Vagina (tissue), 2 donors: ENCODE measurements at places on chromosomes 11 and 22. TPM values are rescaled to one million over a fixed set of nuclear protein-coding genes. Genes with fewer than 3 reads are reported as not detected.
A peak's percentile ranks its signal among the peaks of the same experiment; 100 is the strongest.

The OR2D2 gene
- total RNA-seq = not detected

The CD3D gene
- 13.8 TPM for total RNA-seq

DNA sequence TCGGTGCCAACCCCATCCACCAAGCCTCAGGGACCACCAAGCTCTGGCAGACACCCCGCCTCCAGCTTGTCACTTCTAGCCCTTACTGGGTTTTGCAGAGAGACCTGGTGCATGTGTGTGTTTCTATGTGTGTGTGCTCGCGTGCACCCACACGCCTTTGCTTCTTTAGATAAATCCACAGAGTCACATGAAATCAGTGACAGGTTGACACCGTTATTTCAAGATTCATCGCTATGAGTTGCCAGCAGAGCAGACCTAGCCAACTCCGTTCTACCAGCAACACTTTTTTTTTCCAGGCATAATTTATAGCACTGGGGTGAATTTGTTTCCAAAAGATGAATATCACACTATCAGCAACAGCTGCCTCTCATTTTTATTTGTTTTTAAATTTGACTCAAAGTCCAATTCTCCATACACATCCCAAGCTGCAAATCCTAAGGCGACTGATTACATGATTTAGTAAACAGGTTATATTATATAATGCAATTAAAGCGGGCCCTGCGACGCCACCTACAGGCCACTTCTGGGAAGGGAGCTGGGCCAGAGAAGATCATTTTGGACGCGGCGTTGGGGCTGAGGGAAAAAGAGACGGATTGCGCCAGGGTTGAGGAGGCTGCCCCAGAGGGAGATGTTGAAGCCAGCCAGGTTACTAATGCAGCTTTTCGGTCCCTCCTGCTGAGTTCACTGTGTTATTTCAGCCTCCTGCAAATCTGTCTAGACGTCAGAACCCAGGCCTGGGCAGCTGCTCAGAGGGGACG, 150.5 kb downstream of the FEZ1 start:
- peak overlapping the region; percentile 60 for H3K27ac ChIP-seq
- H3K4me1 ChIP-seq = peaks cover 22% of the 10 kb centered on the region
- DNase-seq = no peak
- no peaks in the 10 kb centered on the region for H3K27me3 ChIP-seq

The LRRC32 gene
- total RNA-seq = 66.3 TPM
